EH (cell line): ENCODE measurements at places on chromosomes 16 and 17.

GRCh38 chr16:68786685-68787418 is 49.8 kb downstream of the CDH1 start:
- peak; percentile 26 for DNase-seq

GRCh38 chr16:53523126-53523804 is 20.3 kb upstream of the AKTIP start:
- DNase-seq = no peak

- peak; percentile 26 for DNase-seq
Measured at GRCh38 chr17:14756479-14756878, 455.6 kb downstream of the HS3ST3B1 start.

DNA sequence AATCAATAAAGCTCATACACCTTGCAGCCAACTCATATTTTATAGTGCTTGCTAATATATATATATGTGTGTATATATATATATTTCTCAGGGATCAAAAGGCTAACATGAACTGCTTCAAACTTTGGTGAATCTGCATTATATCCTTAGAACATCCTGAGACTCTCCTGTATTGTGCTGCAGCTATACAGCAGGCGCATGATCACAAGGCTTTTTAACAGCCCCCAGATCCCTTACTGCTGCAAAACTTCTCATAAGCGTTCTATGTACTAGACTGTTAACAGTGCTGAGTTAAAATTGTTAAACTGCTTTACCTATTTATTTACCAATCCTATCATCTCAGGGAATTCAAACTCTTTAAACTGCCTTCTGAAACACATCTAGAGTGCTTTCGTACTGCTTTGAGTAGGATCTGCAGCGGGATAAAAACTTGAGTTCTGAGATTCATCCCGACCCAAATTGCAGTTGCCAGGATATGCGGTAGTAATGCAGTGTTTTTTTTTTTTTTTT is 1.3 kb downstream of the GPATCH8 start:
- peak; percentile 34 for DNase-seq

DNA sequence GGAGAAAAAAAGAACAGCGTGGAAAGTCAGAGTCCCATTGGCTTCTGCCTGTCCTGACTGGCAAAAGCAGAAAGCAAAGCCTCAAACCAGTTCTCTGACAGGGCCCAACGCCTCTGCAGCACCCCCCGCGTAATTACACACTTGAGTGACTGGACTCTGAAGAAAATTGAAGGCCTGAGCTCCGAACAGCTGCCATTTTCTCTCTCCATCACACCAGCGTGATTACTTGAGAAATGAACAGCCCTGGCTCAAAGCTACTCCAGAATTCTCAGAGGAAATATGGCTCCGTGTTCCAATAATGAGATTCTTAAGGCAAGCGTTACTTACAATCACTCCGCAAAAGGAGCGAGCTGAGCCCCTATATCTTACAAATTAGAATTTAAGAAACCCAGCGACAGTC is 142.7 kb upstream of the C17orf78 start:
- no peak for DNase-seq
